ENCODE measurements at places on chromosomes 5 and 9. TPM values are rescaled to one million over a fixed set of nuclear protein-coding genes. Genes with fewer than 3 reads are reported as not detected.

The DBH gene
- total RNA-seq = 0.26 TPM

The LPAR1 gene
- 0.41 TPM for total RNA-seq

The CDKN2A gene
- total RNA-seq = 3.6 TPM

The PCDHGC4 gene
- not detected for total RNA-seq

The RANBP3L gene
- not detected for total RNA-seq

The CDC42SE2 gene
- 239 TPM for total RNA-seq

The SLC36A3 gene
- not detected for total RNA-seq

The TMEM161B gene
- 28.7 TPM for total RNA-seq

The ZNF622 gene
- total RNA-seq = 39.5 TPM

The FAXDC2 gene
- total RNA-seq = 0.29 TPM

The SAP30L gene
- total RNA-seq = 36.2 TPM
